Mucosa of descending colon (tissue), 3 donors: ENCODE measurements at places on chromosomes 7 and 10.

DNA sequence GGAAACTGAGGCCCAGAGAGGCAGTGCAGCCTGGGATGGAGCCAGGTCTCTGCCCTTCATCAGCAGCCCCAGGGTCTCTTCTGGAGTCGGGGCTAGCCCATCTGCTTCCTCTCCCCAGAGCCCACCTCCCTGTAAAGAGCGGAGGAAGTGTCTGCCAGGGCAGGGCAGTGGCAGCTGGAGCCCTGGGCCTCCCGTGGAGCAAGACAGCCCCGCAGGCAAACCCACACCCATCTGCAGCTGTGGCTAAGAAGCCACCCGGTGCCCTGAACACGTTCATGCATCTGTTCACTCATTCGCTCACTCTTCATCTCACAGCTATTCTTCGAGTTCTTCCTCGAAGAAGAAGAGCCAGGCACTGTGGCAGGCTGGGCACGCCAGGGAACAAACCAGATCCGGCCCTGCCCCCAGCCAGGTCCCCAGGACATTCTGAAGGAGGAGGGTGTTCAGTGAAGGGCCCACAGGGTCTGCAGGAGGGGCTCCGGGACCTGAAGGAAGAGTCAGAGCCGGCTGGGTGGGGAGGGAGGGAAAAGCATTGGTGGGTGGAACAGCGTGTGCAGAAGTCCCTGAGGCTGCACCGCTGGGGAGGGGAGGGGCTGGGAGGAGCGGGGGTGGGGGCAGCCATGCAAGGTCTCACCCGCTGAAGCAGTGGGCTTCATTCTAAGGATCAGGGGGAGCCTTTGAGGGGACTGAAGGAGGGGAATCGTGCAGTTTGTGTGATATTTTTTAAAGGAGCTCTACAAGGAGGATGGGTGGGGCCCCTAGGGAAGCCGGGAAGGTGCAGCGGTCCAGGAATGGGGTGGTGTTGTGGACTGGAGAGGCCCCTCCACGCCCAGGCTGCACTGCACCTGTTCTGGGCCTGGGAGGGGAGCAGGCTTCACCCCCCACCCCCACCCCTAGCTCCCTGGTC lies 99.1 kb downstream of the UNCX start:
- peak; percentile 22 for DNase-seq

- DNase-seq = no peak
Measured at GRCh38 chr10:47088656-47089354, 177.6 kb downstream of the PTPN20 start.

DNA sequence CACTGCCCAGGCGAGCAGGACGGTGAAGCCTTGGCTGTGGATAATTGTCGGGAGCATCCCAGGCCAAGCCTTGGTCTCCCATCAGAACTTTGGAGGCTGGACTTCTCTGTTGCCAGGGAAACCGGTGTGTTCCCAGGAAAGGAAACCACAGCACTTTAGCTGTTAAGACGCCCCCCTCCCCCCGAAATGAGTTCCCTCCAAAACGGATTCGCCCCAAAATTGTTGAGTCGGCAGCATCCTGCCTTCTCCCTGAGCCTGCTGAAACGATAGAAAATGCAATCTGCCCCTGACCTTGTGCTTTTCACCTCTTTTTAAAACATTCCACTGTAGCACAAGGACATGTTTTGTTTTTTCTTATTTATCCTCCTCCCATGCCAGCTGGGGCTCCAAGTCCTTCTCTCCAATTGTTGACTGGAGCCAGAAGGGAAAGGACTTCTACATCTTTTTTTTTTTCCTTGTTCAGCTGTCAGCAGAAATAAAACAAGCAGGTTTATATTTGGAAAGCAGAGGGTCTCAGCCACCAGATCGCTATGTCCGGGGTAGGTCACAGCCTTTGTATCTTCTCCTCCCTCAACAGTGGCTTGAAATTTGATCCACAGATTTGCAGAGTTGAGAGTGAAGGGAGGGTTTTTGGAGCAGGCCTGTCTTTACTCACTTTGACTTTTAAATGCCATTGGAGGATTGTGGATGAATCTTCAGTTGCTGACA lies 116.5 kb downstream of the ZMIZ1 start:
- DNase-seq = no peak

DNA sequence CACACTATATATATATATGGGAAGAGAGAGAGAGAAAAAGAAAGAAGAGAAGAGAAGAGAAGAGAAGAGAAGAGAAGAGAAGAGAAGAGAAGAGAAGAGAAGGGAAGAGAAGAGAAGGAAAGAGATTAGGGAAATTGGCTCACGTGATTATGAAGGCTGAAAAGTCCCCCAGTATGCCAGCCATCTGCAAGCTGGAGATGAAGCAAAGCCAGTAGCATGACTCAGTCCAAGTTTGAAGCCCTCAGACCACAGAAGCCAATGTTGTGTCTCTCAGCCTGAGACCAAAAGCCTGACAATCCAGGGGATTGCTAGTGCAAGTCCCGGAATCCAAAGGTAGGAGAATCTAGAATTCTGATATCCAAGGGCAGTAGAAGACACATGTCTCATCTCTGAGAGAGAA lies 206.3 kb upstream of the PRSS1 start:
- no peak for DNase-seq

DNA sequence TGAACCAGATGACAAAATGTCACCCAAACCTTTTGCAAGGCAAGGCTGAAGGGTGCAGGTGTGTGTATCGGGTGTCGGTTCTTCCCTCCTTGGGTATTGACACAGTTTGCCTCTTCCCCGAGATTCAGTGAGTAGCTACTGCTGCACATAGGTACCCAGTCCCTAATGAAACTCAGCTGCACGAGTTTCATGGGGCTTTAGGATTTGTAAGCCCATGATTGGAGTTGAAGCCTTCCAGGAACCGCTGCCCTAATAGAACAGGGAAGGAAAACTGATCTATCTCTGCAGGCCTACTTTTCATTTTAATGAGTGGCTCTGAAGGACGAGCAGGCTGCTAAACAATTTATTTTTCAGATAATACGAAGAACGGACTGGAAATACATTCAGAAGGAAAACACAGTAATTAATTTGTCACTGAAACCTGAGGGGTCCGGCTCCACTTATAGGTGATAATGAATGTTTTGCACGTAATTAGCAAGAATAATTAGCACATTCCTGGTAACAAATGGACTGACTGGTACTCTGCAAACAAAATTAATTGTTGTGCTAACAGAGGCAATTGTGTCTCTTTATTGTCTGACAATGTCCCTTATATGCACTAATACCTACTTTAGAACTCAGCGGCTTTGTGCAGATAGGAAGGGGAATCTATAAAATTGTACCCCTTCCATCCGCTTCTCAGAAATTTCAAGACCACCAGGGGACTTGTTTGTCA lies 49.6 kb upstream of the FZD8 start:
- no peak for DNase-seq

DNA sequence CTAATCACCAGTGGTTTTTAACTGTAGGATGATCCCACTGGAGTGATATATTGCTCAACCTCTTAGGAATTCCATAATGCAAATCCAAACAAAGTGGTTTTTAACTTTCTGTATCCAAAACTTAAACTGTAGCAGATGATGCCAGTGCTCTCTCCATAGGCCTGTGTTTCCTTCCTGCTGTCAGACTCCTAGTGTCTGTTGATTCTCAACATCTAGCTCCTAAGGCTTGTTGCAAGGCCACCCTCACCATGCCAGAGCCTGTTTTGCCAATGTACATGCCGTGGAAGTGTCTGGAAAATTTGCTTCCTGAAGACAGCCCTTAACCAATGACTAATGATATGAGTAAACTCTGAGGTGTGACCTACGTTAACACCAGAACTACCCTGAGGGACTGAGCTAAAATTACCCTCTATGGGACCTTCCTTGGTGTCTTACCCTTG lies 39.3 kb downstream of the C1GALT1 start:
- no peak for DNase-seq

DNA sequence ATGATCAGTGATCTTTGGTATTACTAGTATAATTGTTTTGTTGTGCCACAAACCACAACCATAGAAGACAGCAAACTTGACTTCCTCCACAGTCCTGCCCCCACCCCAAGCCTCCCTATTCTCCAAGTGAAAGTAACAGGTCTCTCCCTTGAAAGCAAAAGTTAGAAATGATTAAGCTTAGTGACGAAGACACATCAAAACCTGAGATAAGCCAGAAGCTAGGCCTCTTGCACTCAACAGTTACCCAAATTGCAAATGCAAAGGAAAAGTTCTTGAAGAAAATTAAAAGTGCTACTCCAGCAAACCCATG lies 7.5 kb downstream of the SAR1A start:
- no peak for DNase-seq

DNA sequence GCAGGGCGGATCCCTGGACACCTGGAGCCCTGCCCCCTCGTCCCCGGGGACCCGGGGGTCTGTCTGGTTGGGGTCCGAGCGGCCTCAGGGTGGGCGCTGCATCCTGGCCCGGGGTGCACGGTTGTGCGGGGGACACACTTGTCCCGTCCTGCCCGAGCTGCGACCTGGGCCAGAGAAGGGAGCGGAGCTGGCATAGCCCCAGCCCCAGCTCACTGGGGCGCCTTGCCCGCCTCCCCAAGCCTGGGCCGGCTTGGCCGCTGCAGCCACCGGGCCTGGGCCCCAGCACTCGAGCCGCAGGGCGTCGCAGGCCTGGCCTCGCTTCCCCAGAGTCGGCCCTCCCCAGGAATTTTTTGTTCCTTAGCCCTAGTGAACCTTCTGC lies 54.5 kb downstream of the GLRX3 start:
- DNase-seq = no peak

GRCh38 chr7:99296471-99296870 lies 23.8 kb downstream of the MYH16 start:
- DNase-seq = no peak

- no peak for DNase-seq
Measured at GRCh38 chr7:64557601-64558322, 5.1 kb downstream of the ZNF680 start.

DNA sequence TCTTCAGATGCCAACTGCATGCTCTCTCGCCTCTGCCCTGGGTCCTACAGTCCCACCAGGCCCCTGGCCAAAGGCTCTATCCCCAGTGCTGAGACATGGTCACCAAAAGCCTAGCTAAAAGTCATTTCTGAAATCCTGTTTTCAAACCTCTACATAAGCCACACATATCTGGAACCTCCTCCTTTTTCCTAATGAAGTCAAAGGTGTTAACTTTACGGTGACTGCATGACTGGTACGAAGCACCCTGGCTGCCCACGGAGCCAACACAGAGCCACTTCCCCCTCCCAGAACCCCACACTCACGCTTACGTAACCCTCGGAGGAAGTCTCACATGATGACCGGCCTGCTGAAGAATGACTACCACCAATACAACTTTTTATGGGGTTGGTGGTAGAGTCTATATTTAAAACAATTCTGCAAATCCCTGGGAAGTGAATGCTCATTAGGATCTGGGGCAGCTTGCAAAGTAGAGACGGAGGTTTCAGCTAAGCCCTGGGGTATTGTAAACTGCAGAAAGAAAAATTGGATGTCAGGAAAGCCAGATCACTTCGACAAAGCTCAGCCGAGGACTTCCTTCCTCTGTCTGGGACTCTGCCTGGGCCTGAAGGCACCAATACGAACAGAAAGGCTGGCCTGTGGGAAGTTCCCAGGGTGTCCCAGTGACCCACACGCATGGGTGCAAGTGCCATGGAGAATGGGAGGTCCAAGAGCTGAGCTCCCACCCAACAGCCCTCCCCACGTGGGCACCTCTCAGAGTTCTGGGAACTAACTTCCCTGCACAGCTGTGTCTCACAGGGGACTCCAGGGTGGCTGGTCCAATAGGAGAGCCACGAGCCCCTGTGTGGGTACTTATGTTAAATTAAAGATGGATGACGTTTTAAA lies 50.7 kb downstream of the PDGFA start:
- peak; percentile 5 for DNase-seq

GRCh38 chr10:68618234-68618633 lies 58.1 kb downstream of the TET1 start:
- DNase-seq = no peak

DNA sequence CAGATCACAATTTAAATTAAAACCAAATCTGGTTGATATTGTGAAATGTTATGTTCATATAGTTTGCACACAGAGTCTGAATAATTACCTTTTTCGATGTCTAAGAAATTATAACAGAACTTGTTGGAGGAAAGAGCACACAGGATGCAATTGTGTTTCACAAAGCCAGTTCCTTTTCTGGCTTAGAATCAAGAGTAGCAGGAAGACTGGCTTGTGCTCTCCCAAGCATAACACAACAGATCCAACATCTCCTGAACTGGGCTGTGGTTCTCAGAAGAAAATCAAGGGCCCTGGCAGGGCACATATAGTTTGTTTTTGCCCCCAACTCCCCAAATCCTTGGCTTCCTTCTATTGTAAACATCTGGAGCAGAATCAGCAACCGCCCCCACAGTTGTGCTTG lies 62.7 kb downstream of the LRRC4 start:
- no peak for DNase-seq

DNA sequence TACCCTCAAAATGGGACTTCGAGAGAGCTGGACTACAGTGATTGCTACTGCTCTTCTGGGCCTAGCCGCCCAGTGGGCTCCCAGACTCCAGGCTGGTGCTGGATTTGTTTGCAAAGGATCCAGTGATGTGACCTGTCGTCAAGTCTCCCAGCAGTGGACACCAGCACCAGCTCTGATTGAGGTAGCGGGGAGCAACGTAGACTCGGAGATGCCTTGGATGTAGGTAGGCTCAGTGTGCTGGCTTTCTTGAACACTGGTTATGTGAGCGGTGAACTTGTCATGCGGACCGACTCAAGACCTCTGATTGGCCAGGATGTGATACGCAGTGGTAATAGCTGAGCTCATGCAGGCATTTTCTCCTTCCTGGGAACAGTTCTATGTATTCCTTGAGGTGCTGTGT lies 19.4 kb downstream of the AKR1C2 start:
- no peak for DNase-seq

DNA sequence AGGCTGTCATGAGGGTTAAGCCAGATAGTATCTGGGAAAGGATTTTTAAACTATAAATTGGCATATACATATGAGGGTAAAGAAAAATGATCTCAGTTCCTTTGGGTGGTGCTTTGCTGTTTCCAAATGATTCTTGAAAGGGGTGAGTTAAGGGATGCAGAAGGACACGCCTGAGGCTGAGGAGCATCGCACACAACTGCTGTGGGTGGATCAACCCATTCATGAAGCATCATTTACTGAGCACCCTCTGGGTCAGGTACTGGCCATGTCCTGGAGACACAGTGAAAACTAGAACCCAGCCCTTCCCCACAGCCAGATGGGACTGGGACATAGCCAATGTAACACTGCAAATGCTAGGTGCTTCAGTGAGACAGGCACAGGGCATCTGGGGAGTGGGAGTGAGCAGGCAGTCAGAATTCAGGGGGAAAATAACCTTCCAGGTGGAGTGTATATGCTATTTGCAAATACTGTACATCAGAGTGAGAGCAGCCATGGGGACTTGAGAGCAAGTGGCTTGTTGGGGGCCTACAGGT lies 112.1 kb downstream of the WDFY4 start:
- no peak for DNase-seq

DNA sequence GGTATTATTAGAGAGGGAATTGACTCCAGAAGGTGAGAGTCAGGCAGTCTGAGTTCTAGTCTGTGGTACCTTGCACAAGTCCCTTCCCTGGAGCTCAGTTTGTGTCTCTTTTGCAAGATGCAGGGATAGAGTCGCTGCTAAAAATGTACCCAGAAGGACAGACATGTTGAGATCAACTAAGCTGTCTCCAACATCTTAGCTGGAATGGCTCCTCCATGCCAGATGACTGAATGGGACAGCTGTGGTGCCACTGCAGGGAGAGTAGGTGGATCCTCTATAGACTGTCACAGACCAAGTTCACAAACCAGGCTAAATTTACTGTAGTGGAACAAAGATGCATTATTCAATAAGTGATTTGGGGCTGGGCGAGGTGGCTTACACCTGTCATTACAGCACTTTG lies 120.1 kb downstream of the NEURL1 start:
- no peak for DNase-seq
